ENCODE measurements at places on chromosomes 13 and 19.

DNA sequence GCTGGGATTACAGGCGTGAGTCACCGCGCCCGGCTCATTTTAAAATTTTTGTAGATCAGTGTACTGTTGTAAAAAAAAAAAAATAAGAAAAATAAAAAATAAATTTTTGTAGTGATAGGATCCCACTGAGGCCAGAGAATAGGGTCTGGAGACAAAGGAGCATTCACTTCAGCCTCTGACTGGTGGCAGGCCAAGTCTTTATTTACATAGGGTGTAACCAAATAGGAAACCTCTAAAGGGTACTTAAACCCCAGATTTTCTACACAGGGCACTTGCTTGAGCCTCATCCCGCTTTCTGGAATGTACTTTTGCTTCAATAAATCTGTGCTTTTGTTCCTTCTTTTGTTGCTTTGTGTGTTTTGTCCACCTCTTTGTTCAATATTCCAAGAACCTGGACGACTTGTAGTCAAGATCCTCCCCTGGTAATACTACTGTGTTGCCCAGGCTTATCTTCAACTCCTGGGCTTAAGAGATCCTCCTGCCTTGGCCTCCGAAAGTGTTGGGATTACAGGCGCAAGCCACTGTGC is 2.1 kb upstream of the PDCD2L start:
- DNase-seq = no peak

GRCh38 chr13:99416411-99417121 is 84.7 kb upstream of the TM9SF2 start:
- DNase-seq = no peak

DNA sequence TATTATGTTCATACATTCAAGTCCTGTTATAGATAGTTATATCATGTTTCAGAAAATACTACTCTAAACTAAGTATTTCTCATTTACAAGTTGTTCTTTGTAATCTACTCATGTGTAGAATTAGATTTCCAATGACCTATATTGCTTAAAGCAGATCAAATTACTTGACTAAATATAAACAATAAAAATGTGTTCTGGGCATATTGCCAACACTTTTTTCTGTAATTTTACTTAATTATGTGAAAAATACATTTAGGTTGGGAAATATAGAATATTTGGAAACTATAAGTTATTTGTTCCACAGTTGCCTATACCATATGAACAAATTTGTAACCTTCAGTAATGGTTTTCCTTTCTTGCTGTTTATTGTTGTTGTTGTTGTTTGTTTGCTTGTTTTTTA is 275.2 kb upstream of the PCDH9 start:
- no peak for DNase-seq

DNA sequence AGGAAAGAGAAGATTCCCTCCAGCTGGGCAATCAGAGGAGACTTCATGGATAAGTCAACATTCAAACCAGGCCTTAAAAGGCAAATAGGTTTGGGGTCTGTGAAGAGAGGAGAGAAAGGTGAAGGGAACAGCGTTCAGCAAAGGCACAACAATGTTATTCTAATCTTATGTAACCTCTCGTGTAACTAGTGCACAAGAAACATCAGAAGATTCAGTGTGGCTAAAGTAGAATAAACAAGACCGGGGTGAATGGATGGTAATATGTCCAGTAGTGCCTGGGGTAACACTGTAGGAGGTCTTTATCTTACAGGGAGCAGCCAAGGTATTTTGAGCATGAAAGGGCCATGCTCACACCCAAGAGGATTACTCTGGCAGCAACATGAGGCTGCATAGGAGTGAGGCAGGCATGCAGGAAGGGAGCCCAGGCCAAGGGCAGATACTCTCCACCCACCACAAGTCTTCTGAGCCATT is 24.1 kb downstream of the LHFPL6 start:
- no peak for DNase-seq

GRCh38 chr13:113599391-113599790 is 14.8 kb downstream of the TFDP1 start:
- DNase-seq = no peak

DNA sequence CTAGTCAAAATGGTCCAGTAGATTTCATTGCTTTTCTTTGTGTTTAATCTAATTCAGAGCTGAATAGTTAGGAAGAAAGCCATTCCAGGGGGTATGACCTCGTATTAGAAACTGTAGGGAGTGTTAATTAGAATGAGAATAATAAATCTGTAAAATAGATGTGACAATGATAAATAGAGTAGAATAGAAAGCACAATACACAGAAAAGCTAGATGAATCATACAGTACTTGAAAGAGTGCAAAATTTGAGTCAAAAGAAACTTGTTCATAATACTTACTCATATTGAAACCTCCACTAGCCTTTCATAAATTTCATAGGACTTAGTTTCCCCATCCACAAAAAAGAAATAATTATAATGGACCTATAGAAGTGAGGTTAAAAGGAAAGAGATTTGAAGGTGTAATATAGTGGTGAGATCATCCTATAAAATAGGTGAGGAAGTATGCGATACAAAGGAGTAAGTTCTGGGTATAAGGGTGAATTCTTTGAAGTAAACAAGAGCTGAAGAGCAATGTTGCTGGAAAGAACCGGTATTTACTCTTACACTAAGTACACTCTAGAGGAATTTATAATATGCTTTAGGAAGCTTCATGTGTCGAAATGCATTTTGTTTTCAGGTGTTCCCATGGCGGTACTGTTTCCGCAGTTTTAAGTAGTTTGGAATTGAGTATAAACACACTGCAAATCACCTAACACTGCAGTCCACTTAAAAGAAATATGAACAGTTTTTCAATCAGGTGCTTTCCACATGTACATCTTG is 21.9 kb downstream of the PCDH17 start:
- no peak for DNase-seq

DNA sequence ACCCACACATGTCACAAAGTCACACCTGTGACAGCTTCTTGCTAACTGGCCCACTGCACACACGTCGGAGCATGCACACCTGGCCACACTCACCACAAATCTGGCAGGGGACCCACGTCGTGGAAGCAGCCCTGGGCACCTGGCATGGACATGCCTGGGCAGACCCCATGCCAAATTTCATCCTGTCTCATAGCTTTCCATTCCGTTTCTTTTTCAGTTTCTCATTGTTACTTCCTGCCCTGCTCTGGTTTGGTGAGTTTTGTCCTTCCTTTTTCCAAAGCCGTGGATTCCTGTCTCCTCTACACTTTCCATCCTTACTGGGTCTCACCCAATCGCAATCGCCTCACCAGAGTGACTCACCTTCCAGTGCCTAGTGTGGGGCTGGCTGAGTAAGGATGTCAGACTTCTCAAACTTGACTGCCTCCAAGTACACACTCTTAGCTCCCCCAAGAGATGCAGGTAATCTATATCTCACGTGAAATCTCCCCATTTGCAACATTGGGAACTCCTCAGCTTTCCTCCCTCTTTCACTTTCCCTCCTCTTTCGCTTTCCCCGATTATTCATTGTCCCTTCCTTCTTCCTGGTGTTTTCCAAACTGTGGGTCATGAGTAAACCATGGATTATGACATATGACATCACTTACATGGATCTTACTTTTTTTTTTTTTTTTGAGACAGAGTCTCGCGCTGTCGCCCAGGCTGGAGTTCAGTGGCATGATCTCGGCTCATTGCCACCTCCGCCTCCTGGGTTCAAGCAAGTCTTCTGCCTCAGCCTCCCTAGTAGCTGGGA is 1.6 kb upstream of the BBC3 start:
- DNase-seq = peak; percentile 84

DNA sequence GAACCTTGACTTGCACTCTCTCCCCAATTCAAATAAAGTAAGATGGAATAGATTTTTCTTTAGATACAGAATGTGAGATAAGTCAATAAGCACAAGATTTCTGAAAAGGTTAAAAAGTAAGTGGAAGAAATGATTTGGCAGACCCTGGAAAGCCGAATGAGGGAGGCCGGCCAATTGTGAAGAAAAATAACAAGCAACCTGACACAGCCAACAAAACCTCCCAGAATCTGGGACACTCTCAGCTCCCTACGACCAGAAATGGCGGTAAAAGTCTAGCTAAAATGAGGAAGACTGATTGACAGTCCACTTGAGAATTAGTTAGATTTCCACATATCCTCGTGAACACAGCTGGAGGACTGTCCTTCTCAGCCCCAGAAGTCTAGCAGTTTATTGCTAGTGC is 85.4 kb downstream of the KLF12 start:
- no peak for DNase-seq
